ENCODE measurements at places on chromosomes 3 and 15. TPM values are rescaled to one million over a fixed set of nuclear protein-coding genes. Genes with fewer than 3 reads are reported as not detected.

SEMA3G gene
- 2.3 TPM for total RNA-seq

ACAA1 gene
- total RNA-seq, result 78.2 TPM

GRCh38 chr15:66007663-66008262 is 138.5 kb downstream of the RAB11A start:
- H3K27me3 ChIP-seq, result peaks cover 35% of the 10 kb centered on the region
- no peak overlapping the region for H3K4me3 ChIP-seq
- no peak for DNase-seq
- H3K27ac ChIP-seq, result no peak overlapping the region
- no peaks in the 10 kb centered on the region for H3K4me1 ChIP-seq
- H3K36me3 ChIP-seq, result peaks cover 5% of the 10 kb centered on the region

DNA sequence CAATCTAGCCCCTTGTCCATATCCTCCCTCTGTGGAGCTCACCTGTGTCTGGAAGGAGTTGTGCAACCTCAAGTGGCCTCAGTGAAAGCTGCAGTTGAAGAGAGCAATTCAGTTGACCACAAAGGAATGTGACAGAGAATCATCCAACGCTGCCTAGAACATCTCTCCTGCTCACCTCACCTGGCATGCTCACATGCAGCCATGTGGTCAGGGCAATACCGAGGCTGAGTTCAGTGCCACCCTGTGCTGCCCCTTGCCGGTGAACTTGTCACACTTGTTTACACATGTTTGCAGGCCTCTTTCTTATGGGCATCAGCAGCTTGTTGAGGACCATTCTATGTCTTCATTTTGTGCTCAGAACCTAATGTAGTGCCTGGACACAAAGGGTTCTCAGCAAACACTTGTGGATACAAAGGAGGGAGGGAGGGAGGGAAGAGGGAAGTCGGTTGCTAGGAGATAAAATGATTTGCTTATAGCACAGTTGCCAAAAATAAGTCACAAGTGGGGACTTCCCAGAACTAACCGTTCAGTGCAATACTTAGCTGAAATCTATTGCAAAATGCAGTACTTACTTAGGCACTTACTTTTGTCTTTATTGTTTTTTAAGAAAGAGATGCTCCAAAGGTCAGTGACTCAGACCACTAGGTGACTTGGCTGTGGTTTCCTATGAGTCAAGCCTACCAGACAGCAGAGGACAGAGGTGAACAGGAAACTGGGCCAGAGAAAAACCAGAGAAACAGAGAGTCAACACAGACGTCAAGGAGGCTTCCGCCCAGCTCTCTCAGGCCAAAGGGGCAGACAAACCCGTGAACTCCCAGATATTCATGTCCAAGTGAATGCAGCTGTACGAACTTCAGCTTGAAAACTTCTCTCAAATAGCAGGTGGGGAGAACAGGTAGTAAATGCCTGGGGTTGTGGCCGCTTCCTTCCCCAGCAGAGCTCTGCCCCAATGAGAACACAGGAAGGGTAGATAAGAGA is 227.8 kb upstream of the CTNNB1 start:
- DNase-seq, result no peak
- H3K36me3 ChIP-seq, result peaks cover 6% of the 10 kb centered on the region
- H3K4me3 ChIP-seq, result no peak overlapping the region

DNA sequence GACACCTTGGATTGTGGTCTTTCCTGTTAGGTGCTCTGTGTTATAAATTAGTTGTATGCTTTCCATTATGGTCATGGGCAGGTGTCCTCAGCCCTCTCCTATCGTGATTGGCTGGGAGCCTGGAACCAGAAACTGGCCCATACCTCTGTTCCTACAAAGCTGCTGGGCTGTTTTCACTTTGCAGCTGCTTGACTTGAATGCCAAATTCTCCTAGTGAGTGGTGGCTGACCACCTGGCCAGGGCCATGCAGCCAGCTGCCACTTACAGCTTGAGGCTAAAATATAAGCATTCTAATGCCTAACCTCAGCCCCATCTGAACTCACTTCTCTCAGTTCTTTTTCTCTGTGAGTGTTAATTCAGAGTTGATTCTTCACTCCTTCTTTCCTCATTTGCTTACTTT is 239.3 kb upstream of the GBE1 start:
- no peak overlapping the region for H3K4me3 ChIP-seq
- H3K27me3 ChIP-seq, result no peaks in the 10 kb centered on the region
- H3K36me3 ChIP-seq, result no peaks in the 10 kb centered on the region
- H3K4me1 ChIP-seq, result no peaks in the 10 kb centered on the region
- no peak for DNase-seq
- no peak overlapping the region for H3K27ac ChIP-seq

DNA sequence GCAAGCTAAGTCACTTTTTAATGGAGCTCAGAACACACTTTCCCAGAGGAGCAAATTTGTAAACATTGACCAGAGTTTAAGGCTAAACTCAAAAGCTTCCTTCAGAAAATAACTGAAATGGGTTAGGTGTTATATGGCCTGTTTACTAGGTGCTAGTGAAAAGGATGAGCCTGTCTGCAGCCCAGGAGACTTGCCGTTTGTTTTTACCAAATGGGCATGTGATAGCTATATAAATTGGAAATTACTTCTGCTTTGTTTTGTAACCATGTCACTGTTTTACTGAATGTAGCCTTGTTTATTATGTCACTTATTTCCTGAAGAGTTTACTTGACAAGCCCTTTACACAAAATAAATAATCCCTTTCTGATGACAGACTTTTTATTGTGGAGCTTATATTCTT is 109.4 kb upstream of the THSD4 start:
- no peak overlapping the region for H3K4me3 ChIP-seq
- no peak overlapping the region for H3K27ac ChIP-seq
- DNase-seq, result no peak
- peaks cover 3% of the 10 kb centered on the region for H3K36me3 ChIP-seq
- peaks cover 9% of the 10 kb centered on the region for H3K27me3 ChIP-seq

GRCh38 chr15:100042558-100042957 is 299.2 kb downstream of the ADAMTS17 start:
- no peak overlapping the region for H3K4me3 ChIP-seq
- no peaks in the 10 kb centered on the region for H3K27me3 ChIP-seq
- H3K27ac ChIP-seq, result no peak overlapping the region
- H3K4me1 ChIP-seq, result peaks cover 9% of the 10 kb centered on the region
- DNase-seq, result no peak

GRCh38 chr3:194043516-194043915 is 92.4 kb upstream of the HES1 start:
- H3K4me1 ChIP-seq, result peaks cover 5% of the 10 kb centered on the region
- no peak overlapping the region for H3K4me3 ChIP-seq
- no peak for DNase-seq
- no peaks in the 10 kb centered on the region for H3K36me3 ChIP-seq

Data from T-helper 17 cell (primary cell).